Keratinocyte (primary cell): ENCODE measurements at places on chromosomes 7 and 10.

GRCh38 chr7:140019606-140020005 lies 43.1 kb downstream of the PARP12 start:
- H3K4me3 ChIP-seq: no peak overlapping the region
- peaks cover 4% of the 10 kb centered on the region for H3K36me3 ChIP-seq
- no peaks in the 10 kb centered on the region for H3K27me3 ChIP-seq
- DNase-seq: no peak
- H3K27ac ChIP-seq: no peak overlapping the region
- H3K4me1 ChIP-seq: no peaks in the 10 kb centered on the region

- no peak for DNase-seq
- no peak overlapping the region for H3K4me3 ChIP-seq
- no peaks in the 10 kb centered on the region for H3K27me3 ChIP-seq
- no peak overlapping the region for H3K27ac ChIP-seq
These were observed 951.0 kb downstream of the LRMDA start for GRCh38 chr10:76382381-76382851.

- no peak overlapping the region for H3K4me3 ChIP-seq
- H3K4me1 ChIP-seq: no peaks in the 10 kb centered on the region
- no peaks in the 10 kb centered on the region for H3K27me3 ChIP-seq
- H3K27ac ChIP-seq: no peak overlapping the region
These were observed 123.9 kb upstream of the FAM171A1 start for GRCh38 chr10:15494850-15495506.

GRCh38 chr7:128954830-128955802 lies 17.4 kb downstream of the IRF5 start:
- no peak overlapping the region for H3K4me3 ChIP-seq
- H3K27ac ChIP-seq: no peak overlapping the region
- no peaks in the 10 kb centered on the region for H3K4me1 ChIP-seq
- no peaks in the 10 kb centered on the region for H3K27me3 ChIP-seq

DNA sequence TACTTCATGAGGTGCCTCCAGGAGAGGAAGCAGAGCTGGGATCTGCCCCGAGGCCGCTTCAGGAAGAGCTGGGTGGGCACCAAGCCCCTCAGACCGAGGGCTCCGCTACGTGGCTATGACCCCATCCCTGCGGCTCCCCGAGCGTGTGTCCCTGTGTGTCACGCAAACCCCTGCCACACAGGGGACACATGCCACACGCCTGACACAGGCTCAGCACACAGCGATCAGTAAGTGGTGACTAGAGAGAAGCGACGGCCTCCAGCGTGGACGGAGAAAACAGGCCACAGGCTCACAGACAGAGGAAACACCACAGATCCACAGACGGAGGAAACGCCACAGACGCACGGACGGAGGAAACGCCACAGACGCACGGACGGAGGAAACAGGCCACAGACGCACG lies 18.5 kb downstream of the DIP2C start:
- DNase-seq: no peak
- no peaks in the 10 kb centered on the region for H3K36me3 ChIP-seq
- no peaks in the 10 kb centered on the region for H3K27me3 ChIP-seq
- H3K4me3 ChIP-seq: no peak overlapping the region
- no peak overlapping the region for H3K27ac ChIP-seq

DNA sequence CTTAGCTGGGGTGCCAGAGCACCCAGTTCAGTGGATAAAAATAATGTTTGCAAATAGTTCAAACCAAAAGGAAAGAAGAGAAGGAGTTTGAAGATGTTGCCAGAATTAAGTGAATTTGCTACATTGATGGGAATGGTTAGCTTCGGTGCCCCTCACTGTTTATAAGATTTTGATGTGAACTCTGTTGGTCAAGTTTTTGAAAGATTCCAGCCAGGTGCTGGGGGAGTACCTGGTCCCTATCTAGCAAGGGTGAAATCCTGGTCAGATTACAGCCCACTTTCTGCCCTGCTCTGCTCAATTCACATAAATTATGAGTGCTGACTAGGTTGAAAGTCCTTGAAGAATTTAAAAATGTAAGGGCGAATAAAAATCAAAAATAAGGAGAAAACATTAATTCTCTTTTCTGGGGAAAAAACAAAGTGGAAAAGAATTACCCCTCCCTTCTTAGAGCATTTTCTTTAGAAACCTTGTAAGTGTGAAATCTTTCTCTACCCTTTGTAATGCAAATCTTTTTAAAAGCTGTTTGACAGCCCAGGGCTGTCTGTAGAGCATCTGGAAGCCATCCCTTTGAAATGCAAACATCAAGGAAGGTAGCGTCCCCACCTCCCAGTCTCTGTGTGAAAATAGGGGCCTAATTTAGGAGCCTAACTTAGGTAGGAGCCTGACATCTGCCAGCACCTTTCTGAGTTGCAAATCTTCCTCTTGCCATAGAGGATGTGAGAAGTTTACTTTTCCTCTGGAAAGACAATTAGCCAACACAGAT lies 1.4 kb upstream of the GIMAP5 start:
- H3K27ac ChIP-seq: no peak overlapping the region
- no peak for DNase-seq
- no peak overlapping the region for H3K4me3 ChIP-seq
- no peaks in the 10 kb centered on the region for H3K27me3 ChIP-seq

DNA sequence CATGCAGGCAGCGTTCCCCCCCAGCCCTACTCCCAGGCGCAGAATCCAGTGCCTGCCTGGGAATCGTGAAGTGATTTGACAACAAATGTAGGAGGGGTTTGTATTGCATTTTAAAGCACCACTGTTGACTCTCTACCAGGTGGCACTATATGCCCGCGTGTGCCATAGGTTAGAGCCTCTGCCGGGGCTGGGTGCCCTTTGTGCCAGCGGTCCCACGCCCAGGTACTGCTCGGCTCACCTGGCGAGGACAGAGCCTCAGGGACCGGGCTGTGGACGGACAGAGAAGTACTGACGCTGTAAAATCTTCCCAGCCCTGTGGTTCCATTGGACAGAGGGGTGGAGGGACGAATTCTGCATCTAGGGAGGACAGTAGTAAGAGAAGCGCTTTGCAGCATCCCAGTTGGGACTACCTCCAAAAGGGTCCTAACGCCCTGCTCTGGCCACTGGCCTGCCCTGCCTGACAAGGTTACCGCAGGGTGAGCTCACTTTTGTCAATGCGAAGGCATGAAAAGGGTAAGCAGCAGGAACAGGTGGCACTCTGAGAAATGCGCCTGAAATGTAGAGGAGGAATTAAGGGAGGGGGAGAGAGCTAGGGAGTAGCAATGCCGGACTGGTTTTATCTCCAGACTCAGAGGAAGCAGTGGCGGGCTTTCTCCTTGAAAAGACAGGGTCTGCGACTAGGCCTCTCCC lies 788 bp upstream of the CACNA2D1 start:
- no peak for DNase-seq
- H3K4me1 ChIP-seq: peaks cover 10% of the 10 kb centered on the region
- no peaks in the 10 kb centered on the region for H3K36me3 ChIP-seq
- H3K27me3 ChIP-seq: no peaks in the 10 kb centered on the region
- peak overlapping the region; percentile 57 for H3K4me3 ChIP-seq

GRCh38 chr10:15427843-15428414 lies 56.8 kb upstream of the FAM171A1 start:
- H3K27me3 ChIP-seq: no peaks in the 10 kb centered on the region
- H3K4me1 ChIP-seq: no peaks in the 10 kb centered on the region
- no peak for DNase-seq
- H3K27ac ChIP-seq: no peak overlapping the region

DNA sequence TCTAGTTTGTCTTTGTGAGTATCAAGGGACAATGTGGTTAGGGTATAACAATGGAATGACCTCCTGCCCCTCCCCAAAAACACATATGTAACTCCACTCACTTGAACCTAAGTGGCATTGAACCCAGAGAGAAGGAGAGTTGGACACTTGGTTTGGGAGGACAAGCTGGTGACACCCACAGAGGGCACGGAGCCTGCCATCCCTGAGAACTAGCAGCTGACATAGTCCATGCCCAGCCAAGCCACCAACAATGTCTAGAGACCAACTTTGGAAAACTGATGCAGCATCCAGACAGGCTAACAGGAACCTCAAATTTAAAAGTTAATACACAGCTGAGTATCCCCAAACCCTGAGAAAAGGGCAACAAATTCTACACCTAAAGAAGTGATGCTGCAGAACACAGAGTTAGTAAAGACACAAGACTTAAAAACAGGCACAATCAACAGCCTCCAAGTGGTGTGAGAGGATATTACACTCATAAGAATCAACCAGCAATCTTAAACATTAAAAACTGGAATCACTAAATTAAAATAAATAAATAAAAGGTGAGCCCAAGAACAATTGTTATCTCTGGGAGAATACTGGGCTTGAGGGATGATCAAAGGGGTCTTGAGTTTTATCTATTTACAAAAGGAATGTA lies 27.2 kb downstream of the NUDCD3 start:
- no peak overlapping the region for H3K4me3 ChIP-seq
- H3K36me3 ChIP-seq: peaks cover 23% of the 10 kb centered on the region
- no peaks in the 10 kb centered on the region for H3K27me3 ChIP-seq
- H3K4me1 ChIP-seq: peaks cover 17% of the 10 kb centered on the region
- DNase-seq: no peak

- H3K27me3 ChIP-seq: peaks cover 9% of the 10 kb centered on the region
- H3K4me3 ChIP-seq: no peak overlapping the region
- no peak for DNase-seq
- peaks cover 5% of the 10 kb centered on the region for H3K4me1 ChIP-seq
- H3K27ac ChIP-seq: no peak overlapping the region
These were observed 55.3 kb upstream of the ZMIZ1 start for GRCh38 chr10:79013406-79013987.

- DNase-seq: peak; percentile 33
- H3K4me1 ChIP-seq: peaks cover 9% of the 10 kb centered on the region
- no peak overlapping the region for H3K4me3 ChIP-seq
- no peak overlapping the region for H3K27ac ChIP-seq
- no peaks in the 10 kb centered on the region for H3K36me3 ChIP-seq
- H3K27me3 ChIP-seq: no peaks in the 10 kb centered on the region
These were observed 39.1 kb upstream of the BET1 start for GRCh38 chr7:94043299-94043698.
